ENCODE measurements at places on chromosomes 6 and 20.

GRCh38 chr6:113365191-113365590, 492.0 kb upstream of the MARCKS start:
- no peaks in the 10 kb centered on the region for H3K36me3 ChIP-seq
- H3K27me3 ChIP-seq = no peaks in the 10 kb centered on the region
- DNase-seq = no peak
- no peaks in the 10 kb centered on the region for H3K4me1 ChIP-seq
- no peak overlapping the region for H3K27ac ChIP-seq

DNA sequence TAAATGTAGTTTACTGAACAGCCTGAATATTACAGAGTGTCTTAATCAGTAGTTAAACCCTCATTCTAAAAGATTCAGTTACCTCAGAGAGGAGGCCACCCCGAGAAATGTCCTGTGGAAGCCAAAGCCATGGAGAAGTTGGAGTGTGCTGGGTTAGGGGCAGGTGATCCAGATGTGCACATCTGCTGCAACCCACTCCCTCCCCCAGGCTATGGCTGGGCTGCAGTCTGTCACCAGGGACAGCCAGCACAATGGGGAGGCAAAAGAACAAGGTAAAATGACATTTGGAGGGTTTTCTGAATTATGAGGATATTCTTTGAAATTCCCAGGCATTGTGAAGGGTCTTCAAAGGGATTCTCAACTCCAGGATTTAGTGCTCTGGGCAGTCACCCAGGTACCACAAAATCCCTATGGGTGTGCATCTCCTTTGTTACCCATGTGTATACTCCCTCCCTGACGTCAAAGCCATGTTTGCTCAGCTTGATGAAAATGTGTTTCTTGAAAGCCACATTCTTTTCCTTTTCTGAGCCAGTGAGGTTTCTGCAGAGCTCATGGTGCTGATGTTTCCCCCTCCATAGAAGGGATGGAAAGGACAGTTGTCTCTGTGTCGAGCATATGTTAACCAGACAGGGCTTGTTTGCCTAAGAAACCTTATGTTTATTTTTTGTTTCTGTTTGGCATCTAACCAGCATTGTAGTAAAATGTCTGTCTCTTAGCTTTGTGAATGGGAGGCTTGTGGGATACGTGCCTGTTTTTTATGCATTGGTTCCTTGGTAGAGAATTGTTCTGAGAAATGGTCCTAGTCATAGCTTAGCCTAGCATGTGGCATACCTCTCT, 212.3 kb upstream of the TBX18 start:
- H3K27ac ChIP-seq = no peak overlapping the region
- peaks cover 11% of the 10 kb centered on the region for H3K27me3 ChIP-seq
- H3K4me3 ChIP-seq = no peak overlapping the region
- no peak for DNase-seq
- no peaks in the 10 kb centered on the region for H3K4me1 ChIP-seq

DNA sequence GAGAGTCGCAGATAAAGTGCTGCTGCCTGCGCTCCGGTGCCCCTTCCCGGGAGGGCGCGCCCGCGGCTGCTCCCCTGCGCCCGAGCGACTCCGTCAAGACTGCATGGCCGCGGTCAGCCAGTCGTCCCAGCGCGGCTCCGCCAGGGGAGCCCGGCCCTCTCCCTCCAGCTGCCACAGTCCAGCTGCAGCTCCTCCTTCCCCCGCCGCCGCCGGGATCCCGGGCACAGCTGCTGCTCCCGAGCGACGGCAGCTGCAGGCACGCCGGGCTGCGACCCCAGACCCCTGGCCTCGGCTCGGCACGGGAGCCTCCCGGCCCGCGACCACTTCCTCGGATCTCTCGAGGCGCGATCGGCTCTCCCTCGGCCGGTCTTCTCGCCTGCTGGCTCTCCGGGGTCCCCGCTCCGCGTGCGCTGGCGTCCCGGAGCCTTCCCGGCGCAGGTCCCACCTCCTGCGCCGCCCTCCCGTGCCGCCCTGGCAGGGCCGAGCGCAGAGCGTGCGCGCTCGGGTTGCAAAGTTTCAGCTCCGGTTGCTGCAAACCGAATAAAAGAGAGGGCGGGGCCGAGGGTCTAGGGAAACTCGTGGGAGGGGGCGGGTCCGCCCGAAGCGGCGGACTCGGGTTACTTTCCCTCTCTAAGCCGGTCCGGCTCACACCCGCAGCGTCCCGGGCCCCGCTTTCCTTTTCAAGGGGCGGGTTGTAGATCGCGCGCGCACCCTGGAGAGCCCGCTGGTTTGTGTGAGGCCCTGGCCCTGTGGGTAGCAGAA, at the start of gene CNKSR3:
CNKSR3 (minus strand) TSS at position 542 of the 762 bp plus-strand sequence. CDS start 571 bp downstream, outside the sequence.
- H3K36me3 ChIP-seq = no peaks in the 10 kb centered on the region
- H3K27me3 ChIP-seq = peaks cover 70% of the 10 kb centered on the region
- H3K4me3 ChIP-seq = peak within 1 kb of the TSS; percentile 75
- H3K4me1 ChIP-seq = peaks cover 3% of the 10 kb centered on the region
- no peak within 1 kb of the TSS for H3K27ac ChIP-seq

GRCh38 chr6:84707171-84707570, 57.2 kb downstream of the TBX18 start:
- no peaks in the 10 kb centered on the region for H3K27me3 ChIP-seq
- no peak for DNase-seq
- H3K4me3 ChIP-seq = no peak overlapping the region

All from naive thymus-derived CD8-positive, alpha-beta T cell (primary cell).